ENCODE measurements at places on chromosomes 3 and 15.

GRCh38 chr3:158097593-158098308 is 8.5 kb downstream of the SHOX2 start:
- no peak for DNase-seq

DNA sequence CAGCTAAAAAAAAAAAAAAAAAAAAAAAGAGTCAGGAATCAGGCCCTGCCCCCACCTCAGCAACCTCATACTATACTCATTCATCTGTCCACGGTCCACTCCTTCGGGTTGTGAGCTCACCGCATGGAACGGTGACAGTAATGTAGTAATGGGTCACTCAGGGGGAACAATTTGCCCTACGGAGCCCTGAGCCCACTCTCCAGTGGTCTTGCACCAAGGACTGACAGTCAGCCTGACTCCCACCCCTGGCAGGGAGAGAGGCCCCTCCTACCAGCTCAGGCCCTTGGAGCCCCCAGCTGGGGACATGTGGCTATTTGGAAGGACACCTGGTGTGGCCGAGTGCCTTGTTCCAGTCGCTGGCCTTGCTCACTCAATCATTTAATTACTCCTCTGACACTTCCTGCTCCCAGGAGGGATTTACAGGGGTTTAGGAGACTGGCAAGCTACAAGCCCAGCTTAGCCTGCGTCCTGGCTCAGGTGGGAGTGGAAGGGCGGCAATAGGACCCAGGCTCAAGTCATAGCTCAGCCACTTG is 19.9 kb upstream of the CACNA2D2 start:
- DNase-seq, result no peak

DNA sequence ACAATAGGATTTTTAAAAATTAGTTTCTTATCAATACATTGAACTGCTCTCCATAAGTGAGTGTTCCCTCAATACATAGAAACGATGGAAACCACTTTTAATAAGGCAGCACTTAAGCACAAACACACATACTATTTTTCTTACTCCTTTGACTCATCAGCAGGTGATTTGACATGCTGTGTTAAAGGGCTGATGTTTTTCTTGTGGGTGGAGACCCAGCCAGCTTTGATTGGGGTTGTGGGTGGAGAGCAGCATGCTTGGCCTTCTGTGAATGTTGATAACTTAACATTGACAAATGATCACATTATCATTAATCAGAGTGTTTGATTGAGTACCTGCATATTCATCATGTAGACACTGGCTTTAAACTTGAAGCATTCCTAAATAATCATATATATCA is 223.0 kb upstream of the DPH6 start:
- peak; percentile 16 for DNase-seq

DNA sequence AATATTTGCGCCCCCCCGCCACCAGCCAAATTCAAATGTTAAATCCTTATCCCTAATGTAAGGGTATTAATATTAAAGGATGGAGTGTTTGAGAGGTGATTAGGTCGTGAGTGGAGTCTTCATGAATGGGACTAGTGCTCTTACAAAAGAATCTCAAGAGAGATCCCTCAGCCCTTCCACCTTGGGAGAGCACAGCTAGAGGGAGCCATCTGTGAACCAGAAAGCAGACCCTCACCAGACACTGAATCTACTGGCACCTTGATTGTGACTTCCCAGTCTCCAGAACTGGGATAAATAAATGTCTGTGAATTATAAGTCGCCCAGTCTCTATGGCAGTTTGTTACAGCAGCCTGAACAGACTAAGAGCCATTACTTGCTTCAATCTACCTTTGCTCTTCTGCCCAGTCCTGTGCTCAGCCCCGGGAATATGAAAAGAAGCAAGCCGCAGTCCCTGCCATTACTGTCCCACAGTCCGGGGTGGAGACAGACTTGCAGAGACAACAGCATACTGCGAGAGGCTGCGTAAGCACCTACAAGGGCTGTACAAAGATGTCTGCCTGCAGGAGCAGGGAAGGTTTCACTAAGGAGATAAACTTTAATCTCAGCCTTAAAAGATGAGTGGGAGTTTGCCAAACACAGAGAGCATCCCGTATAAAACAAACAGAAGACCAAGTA is 110.7 kb upstream of the TMCO5A start:
- DNase-seq, result no peak

GRCh38 chr3:158709666-158710083 is 22.6 kb downstream of the RARRES1 start:
- peak; percentile 96 for DNase-seq

GRCh38 chr15:47548231-47548630 is 169.1 kb upstream of the SEMA6D start:
- DNase-seq, result no peak

DNA sequence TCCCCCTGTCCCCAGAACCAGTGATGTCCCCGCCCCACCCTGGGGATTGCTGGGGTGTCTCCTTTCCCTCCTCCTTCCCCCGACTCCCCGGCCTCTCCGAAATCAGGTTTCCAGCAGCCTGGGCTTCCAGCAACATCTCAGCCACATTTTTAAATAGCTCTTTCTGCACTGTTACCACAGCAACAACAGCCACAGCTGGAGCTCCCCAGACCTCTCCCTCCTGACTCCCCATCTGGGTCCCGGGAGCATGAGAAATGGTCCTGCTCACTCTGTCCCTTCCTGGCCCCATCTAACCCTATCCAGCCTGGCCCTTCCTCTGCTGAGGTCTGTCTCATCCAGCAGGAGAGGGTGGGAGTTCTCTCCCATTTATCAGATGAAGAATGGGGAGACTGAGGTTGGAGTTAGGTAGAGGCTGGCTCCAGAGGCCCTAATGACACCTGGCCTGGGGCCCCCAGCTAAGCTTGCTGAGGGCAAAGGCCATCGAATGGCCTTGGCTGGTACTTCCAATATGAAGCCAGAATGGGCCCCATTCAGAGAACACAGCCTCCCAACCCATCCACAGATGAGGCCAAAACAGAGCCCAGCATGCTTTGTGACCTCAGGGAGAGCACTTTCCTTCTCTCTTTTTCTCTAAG is 1.5 kb downstream of the CAMK1 start:
- no peak for DNase-seq

- no peak for DNase-seq
These were observed 141.9 kb downstream of the SQOR start for GRCh38 chr15:45776772-45777171.

GRCh38 chr3:60756241-60757030 is 494.8 kb downstream of the FHIT start:
- no peak for DNase-seq

GRCh38 chr3:169077394-169077906 is 586.1 kb downstream of the MECOM start:
- no peak for DNase-seq

- peak; percentile 53 for DNase-seq
These were observed 21.1 kb downstream of the GAP43 start for GRCh38 chr3:115644391-115644790.

- no peak for DNase-seq
These were observed 715.3 kb downstream of the NR2F2 start for GRCh38 chr15:97045666-97046421.

DNA sequence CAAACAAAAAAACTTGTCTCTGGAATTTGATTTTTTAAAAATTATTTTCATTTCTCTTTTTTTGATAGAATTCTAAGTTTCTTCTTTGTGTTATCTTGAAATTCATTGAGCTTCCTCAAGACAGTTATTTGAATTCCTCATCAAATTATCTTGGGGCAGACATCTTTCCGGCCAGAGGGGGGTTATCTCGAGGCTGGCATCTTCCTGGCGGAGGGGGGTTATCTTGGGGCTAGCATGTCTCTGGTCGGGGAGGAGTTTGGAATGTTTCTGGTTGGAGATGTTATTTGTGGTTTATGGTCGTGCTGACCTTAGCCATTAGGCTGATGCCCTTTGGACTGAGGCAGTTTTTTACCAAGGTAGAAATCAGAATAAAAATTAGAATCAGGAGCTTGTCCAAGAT is 15.9 kb upstream of the TUBGCP5 start:
- no peak for DNase-seq

- DNase-seq, result no peak
These were observed at the start of gene NTRK3 for GRCh38 chr15:88256279-88257230. NTRK3 (minus strand) TSS chr15:88256739; CDS start chr15:88256153, 586 bp downstream.

GRCh38 chr3:72181251-72181650 is 396.3 kb upstream of the PROK2 start:
- DNase-seq, result no peak

- DNase-seq, result no peak
These were observed 135.1 kb downstream of the ATP10A start for GRCh38 chr15:25727867-25728600.
